ENCODE measurements at places on chromosomes 6 and 20.
A peak's percentile ranks its signal among the peaks of the same experiment; 100 is the strongest.

DNA sequence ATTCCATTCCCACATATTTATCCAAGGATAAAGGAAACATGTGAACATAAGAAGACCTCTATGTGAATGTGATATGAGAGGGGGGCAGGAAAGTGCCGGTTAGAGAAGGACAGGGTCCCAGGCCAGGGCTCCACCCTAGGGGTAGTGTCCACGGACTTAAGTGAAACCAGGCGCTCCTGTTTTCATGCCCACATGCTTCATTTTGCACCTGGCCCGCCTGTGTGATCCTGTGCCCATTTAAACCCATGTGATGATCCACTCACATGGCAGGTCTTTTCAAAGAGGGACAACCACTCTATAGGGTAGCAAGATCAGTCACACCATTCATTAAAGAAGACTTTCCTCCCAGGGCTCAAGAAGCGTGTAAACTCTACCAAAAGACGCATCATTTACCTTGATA, 865.3 kb upstream of the GJE1 start:
- DNase-seq, result no peak

DNA sequence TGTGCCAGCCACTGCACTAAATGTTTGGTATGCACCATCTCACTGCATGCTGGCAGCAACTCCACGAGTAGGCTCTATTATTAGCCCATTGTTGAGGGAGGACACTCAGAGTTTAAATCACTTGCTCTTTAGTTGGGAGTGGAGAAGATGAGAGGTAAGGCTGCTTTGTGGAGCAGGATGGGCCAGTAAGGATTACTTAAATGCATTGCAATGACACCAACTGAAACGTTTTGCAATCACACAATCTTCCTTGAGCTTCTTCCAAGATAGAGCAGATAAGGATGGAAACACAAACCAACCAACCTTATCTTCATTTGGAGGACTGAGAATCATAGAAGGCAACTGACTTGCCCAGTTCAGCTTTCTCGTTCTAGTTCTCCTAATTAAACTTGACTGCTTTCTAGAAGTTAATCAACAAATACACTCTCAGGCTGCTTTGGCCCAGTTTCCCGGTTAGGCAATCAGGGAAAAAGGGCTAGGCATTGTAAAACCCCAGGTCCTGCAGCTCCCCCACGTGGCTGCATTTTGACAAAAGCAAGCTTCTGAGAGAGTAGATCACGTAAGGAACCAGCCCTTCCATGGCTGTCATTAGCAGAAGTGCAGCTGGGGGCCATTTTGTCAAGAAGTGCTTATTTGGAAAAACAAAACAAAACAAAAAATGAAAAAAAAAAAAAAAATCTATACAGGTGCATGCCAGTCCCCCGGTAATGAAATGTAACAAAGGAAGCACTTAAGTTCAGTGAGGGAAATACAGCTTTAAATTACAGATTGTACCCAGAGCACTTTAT, 130.6 kb downstream of the BCAS1 start:
- peak; percentile 90 for DNase-seq

- no peak for DNase-seq
Measured at GRCh38 chr6:130282234-130282995, 59.7 kb upstream of the SAMD3 start.

DNA sequence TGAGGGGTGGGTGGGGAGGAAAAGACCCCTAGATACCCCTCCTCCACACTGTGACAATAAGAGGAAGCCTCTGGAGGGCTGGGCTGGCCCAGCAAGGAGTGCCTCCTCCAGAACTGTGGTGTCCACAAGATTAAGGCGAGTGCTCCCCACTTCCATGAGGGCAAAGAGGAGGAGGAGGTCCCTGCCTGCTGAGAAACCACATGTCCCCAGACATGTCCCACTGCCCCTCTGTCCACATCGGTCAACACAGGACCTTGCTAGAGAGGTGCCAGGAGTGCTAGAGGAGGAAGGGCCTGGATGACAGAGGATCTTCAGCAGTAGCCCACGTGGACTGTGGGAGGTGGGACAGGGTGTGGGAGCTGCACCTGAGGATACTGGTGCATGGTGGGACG, 3.1 kb downstream of the RAET1G start:
- DNase-seq, result no peak

DNA sequence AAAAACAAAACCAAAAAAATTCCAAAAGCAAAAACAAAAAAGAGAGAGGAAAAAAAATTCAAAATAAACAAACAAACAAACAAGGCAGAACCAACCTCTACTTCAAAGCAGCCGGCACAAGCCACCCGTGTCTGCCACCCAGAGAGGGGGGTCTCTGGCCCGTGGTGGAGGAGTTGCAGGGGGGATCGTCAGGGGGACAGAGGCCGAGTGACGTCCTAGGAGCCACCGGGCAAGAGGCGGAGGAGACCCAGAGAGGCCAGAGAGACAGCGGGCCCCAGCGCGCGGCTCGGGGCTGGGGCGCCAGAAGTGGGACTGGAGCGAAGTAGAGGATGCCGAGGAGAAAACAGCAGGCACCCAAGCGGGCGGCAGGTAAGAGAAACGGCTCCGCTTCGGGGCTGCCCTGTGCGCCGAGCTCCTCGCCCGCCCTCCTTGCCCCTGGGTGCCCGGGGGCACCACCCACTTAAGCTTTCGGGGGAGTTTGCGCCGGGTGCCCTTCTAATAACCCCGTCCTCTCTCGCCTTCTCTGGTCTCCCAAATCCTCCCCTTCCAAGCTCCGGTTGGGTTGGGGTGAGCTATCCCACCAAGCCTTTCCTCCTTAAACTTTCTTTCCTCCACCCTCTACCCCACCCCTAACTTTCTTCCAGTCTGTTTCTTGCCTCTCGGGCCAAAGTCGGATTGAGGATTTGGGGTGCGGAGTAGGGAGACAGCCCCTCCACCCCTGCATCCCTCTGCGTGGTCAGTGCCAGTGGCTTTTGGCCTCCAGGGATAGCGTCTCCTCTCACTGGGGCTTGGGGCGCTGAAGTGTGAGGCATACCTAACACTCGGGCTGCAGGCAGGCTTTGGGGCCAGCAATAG, 1.0 kb downstream of the TSHZ2 start:
- peak; percentile 62 for DNase-seq

GRCh38 chr6:88882536-88882935, 80.9 kb downstream of the RNGTT start:
- no peak for DNase-seq

- no peak for DNase-seq
Measured at GRCh38 chr6:109292983-109293586, 89.2 kb downstream of the CD164 start.

- DNase-seq, result no peak
Measured at GRCh38 chr20:38551056-38551626, 29.9 kb upstream of the ADIG start.

DNA sequence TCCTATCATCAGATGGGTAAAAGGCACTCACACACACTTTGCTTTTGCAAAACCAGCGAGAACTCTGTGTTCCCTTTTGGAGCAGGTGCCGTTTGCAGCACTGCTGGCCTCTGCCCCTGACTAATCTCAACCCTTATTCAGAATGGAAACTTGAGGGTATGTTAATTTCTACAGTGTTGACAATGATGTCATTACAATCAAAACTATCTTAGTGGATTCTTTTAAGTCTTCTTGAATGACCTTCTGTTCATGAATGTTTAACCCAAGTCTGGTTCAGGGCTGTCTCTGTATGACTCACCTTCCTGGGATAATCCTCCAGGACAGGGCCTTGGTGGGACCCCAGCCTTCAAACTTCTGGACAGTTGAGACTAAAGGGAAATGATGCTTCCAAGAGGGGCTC, 197.9 kb downstream of the CDH4 start:
- DNase-seq, result no peak

- DNase-seq, result no peak
Measured at GRCh38 chr20:57872816-57873409, 163.1 kb upstream of the PMEPA1 start.

DNA sequence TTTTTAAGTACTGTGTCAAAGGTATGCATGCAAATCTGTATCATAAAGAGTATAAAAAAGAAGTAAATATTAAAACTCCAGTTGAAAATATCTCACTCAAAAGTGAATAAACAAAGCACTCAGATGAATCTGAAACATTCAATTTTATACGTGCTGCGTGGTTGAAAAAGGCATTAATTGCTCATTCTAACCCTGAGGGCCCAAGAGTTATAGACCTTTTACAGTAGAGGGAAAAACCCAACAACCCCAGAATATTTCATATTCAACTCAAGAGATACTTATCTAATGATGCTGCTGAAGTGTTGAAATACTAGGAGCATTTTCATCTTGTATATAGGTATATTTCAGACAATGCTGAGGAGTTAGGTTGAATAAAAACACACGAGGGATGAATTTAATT, 862.8 kb upstream of the CITED2 start:
- no peak for DNase-seq

- DNase-seq, result no peak
Measured at GRCh38 chr6:116369964-116370759, 585 bp upstream of the DSE start.

DNA sequence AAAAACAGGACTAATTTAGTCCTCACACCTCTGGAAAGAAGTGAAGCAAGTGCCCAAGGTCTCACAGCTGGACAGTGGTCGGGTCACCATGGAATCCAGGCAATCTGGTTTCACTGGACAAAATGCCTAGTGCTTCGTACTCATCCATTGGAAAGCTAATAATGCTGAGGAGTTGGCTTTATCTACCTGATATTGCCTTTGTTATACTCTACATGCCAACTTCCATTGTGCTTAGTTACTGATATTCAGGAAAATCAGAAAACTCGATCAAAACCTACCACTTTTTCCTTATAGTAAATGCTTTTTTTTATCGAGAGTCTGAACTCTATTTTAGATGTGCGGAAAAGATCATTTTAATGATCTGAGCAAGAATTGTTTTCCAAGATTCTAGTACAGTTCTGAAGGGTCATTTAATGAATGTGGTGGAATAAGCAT, 966 bp downstream of the CFAP206 start:
- no peak for DNase-seq

- DNase-seq, result no peak
Measured at GRCh38 chr6:6697620-6698019, 109.1 kb downstream of the LY86 start.

DNA sequence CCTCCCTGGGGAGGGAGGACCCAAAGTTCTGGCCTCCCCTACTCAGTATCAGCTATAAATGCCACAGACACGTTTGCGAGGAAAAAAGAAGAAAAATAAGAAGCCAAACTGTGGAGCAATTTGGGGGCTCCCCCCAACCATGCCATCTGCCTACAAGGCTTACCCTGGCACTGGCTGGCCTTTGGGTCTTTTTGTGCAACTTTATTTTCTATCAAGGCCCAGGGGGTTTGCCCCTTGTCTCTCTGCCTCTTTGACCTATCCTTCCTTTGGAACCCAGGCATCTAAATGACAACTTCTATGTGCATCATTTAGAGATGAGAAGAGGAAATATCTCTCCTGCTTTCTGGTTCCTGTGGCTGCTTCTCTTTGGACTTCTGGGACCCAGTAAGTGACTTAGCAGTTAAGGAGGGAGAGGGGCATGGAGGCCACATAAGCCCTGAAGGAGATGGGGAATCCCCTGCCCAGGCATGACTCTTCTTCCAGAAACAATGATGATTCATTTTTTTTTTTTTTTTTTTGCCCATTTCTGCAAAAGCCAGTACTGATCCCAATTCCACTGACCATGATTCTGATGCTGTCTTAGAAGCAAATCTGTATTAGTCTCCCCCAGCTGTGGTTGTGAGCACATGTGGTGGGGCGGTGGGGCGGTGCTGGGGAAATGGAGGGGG, at the start of gene MUC22:
TSS of gene MUC22 (plus strand) at position 82 of the 668 bp plus-strand sequence. CDS start at position 315, 233 bp downstream.
- peak; percentile 36 for DNase-seq

DNA sequence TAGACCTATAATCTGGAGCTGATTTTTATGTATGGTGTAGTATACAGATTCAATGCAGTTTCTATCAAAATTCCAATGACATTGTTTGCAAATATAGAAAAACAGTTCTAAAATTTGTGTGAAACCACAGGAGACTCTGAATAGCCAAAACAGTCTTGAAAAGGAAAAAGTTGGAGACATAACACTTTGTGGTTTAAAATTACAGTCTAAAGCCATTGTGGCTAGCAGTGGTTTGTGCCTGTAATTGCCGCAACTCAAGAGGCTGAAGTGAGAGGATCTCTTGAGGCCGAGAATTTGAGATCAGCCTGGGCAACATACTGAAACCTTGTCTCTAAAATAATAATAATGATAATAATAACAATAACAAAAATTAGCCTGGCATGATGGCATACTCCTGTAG, 213.7 kb downstream of the CDKAL1 start:
- DNase-seq, result no peak

Measured in urothelium cell line (cell line).